ENCODE measurements at places on chromosomes 7 and 10. TPM values are rescaled to one million over a fixed set of nuclear protein-coding genes. Genes with fewer than 3 reads are reported as not detected.

GRCh38 chr10:86942441-86943315, 14.7 kb downstream of the MMRN2 start:
- no peak for DNase-seq

DNA sequence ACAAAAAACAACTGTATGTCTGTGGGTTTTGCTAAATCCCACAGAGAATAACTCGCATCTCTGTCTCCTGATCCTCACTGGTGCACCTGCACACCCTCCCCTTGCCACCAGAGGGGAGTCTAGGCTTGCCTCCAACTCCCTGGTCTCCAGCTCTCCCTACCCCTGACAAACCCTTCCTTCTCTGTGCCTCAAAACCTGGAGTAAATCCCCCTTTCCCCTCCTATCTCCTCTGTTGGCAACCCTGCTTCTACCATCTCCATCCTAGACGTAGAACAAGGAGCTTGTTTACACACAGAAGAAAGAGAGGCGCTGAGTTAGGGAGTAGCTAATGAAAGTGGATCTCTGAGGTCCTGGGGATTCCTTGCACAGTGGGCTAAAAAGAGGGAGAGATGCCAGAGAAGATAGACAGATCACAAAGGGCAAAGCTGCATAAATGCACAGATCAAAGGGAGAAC, 6.0 kb downstream of the MBLAC1 start:
- DNase-seq, result peak; percentile 44

GPR146 gene
- total RNA-seq, result 25.9 TPM

C10orf90 gene
- not detected for total RNA-seq

DNA sequence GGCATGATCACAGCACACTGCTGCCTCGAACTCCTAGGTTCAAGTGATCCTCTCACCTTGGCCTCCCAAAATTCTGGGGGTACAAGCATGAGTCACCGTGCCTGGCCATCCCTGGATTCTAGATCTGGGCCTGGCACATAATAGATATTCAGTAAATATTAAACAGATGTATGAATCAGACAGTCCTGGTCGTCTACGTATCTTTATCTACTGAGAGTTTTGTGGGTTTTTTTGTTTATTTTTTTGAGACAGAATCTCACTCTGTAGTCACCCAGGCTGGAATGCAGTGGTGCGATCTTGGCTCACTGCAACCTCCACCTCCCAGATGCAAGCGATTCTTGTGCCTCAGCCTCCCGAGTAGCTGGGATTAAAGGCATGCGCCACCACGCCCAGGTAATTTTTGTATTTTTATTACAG, 24.3 kb upstream of the ITGB1 start:
- DNase-seq, result no peak

DNA sequence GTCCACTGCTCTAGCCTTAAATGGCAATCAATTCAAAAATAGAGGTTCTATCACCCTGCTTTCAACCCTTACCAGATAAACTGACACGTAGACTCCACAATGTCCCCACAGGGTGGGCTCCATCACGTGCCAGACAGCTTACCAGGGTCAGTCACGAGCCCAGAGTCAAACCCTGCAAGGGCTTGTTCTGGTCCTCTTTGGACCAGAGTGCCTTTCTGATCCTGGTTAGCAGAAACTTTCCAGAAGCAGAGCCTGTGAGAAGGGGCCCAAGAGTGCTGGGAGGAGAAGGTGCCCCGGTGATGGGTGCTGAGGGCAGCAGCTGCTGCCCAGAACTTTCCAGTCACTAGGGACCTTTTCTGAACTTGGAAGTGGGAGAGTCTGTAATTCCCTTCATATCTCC, 354 bp upstream of the GIMAP5 start:
- no peak for DNase-seq

DNA sequence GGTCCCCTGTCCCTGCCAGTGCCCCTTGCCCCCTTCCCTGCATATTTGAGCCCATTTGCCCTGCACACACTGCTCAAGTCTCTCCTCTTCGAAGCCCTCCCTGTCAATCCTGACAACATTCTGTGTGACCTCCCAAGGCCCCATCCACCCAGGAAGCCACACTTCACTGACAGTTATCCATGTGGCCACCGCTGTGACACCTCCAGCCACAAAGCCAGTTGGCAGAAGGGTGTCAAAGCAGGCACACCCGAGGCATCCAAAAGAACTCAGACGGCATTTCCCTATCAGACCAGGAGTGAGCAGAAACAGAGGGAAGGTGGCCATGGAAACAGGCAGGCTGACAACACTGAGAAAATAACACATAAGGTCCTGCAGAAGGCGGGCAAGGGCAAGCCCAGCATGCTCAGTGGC, 4.6 kb downstream of the POLM start:
- no peak for DNase-seq

GRCh38 chr7:34755008-34755407, 97.0 kb downstream of the NPSR1 start:
- DNase-seq, result no peak

DNA sequence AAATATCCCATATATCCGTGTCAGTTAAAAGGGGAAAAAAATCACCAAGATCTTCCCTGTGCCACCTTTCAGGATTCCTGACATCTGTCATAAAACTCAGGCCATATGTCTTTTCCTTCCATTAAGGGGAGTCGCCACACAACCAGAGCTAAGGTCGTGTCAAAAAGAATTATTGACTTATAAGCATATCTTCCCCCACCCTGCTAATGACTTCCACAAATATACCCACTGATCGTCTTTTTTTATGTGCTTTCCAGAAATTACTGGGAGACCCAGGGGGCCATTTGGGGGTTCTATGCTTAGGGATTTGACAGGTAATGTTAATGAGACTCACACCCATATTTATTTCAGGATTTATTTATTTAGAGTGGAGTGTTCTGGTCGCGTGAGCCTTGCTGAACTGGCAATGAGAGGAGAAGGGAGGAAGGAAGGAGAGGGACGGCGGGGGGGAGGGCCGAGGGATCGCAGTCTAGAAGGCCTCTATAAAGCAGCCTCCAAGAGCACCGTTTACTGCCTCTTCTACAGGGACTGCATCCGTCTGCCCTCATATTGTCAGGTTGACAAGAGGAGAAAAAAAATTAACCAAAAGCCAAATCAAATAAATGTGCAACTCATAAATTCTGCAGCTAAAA, 135.7 kb upstream of the MGMT start:
- DNase-seq, result no peak

GRCh38 chr7:115924411-115924810, 106.2 kb downstream of the TFEC start:
- no peak for DNase-seq

- DNase-seq, result no peak
Measured at GRCh38 chr7:38795593-38795992, 113.4 kb downstream of the VPS41 start.

GIMAP7 gene
- total RNA-seq, result 9.0 TPM

GRCh38 chr10:72218325-72218724, 2.2 kb upstream of the ASCC1 start:
- no peak for DNase-seq

GRCh38 chr7:113086431-113086888, at the start of gene GPR85:
TSS of gene GPR85 (minus strand) at chr7:113086827. CDS start at chr7:113084721, 2,106 bp downstream.
- DNase-seq, result peak; percentile 37

- no peak for DNase-seq
Measured at GRCh38 chr10:129548600-129548999, 81.6 kb downstream of the MGMT start.

MBL2 gene
- not detected for total RNA-seq

DNAJC12 gene
- 6.4 TPM for total RNA-seq

GRCh38 chr7:16795624-16796023, 9.2 kb downstream of the AGR2 start:
- no peak for DNase-seq

- DNase-seq, result no peak
Measured at GRCh38 chr10:32295027-32295426, 51.9 kb downstream of the EPC1 start.

GRCh38 chr10:91680487-91680886, 47.6 kb upstream of the PPP1R3C start:
- DNase-seq, result no peak

OR2F1 gene
- total RNA-seq, result not detected

DNA sequence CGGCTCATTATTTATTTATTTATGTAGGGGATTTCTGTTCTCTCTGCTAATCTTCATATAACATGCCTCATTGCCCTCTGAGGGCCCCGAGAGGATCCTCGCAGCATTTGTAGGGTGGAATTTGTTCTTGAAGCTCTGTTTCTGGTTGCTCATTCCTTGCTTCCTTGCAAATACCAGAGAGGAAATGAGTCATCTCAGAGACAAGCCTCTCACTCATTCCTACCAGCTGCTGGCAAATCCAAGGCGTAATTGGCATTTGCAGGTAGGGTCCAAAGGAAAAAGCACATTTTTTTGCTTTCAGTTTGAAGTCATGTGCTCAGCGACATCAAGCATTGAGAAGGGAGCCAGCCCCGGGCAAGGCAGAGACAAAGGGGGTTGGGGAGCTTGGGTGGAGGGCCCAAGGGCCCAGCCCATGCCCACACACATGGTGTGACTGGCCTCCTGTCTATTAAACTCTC, 501.6 kb downstream of the GALNT17 start:
- no peak for DNase-seq

GRCh38 chr7:43636093-43636492, 53.2 kb downstream of the STK17A start:
- peak; percentile 78 for DNase-seq

DNA sequence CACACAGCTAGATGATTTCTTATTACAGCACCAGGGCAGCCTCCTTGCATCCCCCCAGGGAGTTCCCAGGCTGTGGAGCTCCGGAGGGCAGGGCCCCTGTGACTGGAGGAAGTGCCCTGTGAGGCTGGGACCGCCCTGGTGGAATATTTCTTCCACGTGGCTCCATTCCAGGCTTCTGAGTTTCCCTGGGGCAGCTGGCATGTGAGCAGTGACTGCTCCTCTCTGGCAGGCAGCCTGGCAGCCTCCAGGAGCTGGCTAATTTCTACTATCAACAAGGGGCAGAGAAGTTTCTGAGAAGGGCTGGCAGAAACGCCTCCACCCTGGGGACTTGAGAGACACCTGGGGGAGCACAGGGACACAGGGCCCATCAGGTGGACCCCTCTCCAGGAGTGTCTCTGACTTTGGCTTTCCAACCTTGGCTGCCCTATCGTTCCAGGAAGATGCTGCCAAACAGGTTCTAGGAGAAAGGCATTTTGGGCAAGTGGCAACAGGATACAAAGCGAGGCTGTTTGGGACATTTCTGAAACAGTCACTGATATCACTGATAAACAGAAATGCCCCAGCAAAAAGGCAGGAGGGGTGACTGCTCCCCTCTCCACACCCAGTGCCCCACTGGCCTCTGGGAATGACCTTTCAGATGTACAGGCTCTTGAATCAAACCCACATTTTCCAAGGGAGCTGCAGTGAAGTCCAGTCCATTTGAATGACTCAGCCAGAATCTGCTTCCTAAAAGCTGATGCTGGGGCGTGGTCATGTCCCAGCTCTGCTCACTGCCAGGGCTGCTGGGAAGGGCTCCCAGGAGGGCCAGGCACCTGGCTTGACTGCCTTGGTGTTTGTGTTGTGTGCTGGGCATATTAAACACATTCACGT, 16.1 kb downstream of the MYOF start:
- peak; percentile 95 for DNase-seq

All from prostate gland (tissue), 2 donors.